ENCODE measurements at places on chromosomes 2 and 18.

DNA sequence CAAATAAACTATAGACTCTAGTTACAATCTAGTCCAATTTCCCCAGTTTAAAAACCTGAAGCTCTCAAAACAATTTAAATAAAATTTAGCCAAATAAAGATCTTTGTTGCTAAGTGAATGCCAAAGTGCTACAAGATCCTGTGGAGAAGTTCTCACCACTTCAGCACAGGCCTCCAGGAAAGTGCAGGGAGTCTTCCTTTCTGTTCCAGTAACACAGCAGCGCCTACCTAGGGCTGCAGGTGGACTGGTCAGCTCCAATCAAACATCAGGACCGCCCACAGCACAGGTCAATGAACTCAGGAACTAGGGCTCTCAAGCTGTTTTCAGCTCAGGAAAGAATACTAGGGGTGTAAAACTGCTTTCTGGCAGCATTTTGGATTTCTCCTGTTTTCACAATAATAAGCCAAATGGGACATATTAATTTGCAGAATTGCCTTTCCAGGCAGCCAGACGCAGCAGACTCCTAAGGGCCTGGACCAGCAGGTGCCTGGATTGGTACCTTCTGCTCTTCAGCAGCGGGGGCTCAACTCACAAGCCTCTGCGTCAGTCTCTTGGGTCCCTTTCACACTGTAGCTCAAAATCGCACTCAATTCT, 1.5 kb downstream of the FAM110C start:
- DNase-seq, result no peak

- DNase-seq, result no peak
Observed at GRCh38 chr2:213068676-213069359, 82.6 kb downstream of the IKZF2 start.

DNA sequence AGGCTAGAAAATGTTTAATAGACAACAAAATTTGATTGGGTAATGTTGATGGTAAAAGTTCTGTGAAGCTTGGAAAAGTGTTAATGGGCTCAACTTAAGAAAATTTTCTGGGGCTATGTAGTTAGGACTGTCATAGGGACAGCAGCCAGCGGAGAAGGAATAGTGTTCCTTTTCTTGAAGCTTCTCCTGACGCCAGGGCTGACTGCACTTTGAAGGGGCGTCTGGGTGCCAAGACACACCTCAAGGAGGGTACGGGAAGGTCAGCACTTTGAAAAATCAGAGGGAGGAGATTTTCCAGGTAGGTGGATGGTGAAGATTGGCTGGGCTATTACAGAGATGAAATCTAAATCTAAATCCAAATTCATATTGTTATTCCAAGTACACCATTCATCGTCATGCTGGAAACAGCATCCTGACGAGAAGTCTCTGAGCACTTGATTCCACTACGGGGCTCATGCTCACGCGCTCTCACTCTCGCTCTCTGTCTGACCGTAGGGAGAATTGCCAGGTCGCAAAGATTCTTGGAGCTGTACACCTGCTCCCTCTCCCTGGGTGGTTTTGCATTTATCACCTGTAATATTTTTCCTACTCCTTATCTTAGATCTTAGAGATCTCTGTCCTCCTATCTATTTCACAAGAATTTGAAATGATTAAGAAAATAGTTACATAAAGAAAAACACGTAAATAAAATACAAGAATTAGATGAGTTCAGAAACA, 91.0 kb downstream of the ITGB1BP1 start:
- DNase-seq, result no peak

DNA sequence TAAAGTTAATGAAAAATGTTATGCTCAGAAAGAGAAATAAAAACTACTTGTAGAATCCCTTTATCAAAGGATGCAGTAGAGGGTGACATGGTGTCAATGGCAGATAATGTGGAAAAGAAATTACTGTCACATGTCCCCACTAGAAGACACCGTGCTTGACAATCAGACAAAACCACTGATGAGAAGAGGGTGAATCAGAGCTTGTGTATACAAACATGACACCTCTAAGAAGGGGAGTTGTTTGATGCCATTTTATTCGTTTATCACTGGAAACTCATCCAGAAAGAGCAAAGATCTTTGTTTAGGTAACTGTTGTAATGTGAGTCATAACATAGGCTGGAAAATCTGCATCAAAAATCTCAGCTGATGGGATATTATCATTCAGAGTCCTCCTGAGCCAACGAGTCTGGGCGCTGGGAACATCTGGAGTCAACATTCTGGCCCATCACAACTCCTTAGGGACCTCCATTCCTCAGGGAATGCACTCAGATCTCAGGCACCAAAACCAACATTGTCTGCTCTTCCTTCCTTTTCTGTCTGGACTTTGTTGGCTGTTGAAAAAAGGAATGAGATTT, 49.5 kb upstream of the RAB12 start:
- no peak for DNase-seq

DNA sequence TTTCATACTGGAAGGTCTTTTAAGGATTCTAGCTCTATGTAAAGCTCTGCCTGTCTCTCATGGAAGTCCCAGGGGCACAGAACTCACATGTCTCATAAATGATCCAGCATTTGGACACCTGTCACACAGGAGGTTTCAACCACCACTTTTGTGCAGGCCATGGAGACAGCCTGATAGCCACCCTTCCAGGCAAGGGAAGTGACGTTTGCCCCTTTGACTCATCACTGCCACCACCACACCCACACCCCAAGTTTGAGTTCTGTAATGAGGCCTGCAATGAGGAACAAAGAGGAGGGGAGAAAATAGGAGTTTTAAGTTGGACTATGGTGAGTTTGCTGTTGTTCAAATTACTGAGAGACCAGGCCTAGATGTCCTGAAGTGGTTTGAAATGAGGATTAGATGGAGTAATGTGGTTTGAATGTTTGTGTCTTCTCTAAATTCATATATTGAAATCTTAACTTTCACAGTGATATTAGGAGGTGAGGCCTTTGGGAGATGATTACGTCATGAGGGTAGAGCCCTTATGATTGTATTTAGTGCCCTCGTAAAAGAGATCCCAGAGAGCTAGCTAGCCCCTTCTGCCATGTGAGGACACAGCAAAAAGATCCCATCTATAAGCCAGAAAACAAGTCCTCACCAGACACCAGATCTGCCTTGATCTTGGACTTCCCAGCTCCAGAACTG, 175.3 kb upstream of the EPHA4 start:
- no peak for DNase-seq

DNA sequence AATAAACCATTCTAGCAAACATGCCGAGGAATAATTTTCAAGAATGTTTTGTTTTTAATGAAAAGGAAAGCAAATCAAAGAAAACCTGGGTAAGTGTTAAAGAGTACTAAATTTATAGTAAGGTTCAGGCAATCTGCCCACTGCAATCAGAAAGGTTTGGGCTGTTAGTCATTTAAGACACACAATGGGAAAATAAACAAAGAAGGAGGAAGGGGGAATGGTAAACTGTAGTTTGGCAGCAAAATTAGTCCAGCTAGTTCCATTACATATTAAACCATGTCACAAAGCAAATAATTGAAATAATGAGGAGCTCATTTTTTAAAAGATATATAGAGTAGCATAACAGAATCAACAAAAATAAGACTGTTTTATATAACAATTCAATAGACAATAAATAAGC, 87.5 kb upstream of the COPS8 start:
- no peak for DNase-seq

GRCh38 chr2:13681936-13682335, 950.6 kb upstream of the LRATD1 start:
- no peak for DNase-seq

- no peak for DNase-seq
Observed at GRCh38 chr18:10188971-10189810, 265.2 kb upstream of the APCDD1 start.

- peak; percentile 55 for DNase-seq
Observed at GRCh38 chr2:10303694-10304378, 1.1 kb downstream of the HPCAL1 start.

GRCh38 chr2:127083819-127084503, 23.0 kb downstream of the BIN1 start:
- no peak for DNase-seq

DNA sequence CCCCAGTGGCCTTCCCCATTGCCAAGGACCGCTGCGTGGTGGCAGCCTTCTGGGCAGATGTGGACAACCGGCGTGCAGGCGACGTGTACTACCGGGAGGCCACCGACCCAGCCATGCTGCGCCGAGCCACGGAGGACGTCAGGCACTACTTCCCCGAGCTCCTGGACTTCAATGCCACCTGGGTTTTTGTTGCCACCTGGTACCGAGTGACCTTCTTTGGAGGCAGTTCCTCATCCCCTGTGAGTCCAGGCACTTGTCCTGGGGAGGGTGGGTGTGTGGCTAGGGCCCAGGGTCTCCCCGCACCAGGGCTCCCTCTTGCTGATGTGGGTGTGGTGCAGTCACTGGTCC, 31.9 kb downstream of the SNED1 start:
- no peak for DNase-seq

GRCh38 chr18:31720867-31721266, 36.5 kb upstream of the B4GALT6 start:
- no peak for DNase-seq

DNA sequence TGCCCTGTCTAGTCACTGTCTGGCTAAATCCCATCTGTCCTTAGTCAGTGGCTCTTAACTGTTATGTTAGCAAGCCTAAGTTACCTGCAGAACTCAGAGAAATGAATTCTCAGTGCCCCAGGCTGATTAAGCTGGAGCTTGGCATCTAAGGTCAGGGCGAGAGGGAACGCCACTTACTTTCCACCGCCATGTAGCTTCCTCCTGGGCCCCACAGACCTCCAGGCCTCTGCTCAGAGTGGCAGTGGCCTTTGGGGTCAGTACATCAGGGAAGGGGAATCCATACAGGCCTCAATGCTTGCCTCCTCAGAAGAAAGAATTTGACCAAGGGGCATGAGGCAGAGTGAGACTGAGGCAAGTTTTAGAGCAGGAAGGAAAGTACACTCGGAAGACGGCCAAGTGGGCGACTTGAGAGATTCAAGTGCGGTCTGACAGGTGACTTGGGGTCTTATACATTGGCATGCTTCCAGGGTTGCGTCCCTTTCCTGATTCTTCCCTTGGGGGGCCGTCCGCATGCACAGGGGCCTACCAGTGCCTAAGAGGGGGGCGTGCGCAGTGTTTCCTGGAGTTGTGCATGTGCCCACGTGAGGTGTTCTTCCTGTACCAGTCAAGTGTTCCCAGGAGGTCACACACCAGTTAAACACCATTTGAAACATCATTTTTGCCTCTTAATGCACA, 64.1 kb downstream of the EMILIN2 start:
- DNase-seq, result no peak

GRCh38 chr2:113073325-113073834, 5.6 kb downstream of the IL1F10 start:
- no peak for DNase-seq

DNA sequence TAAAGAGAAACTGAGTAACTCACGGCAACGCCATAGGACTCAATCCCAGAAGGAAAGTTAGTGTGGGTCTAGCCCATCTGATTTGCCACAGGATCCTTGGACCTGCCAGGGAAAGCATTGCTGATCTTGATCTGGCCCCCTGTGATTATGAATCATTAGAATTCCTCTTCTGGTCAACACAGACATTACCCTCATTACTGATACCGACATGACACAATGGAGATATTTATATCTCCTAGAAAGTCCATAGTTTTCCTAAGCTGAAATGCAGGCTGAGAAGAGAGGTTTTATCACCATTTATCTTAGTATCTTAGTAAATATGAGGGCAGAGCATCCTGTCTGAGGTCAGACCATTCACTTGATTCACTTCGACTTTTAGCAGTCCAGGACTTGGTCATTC, 75.5 kb upstream of the CCDC68 start:
- no peak for DNase-seq
